ENCODE measurements at places on chromosomes 13 and 19. TPM values are rescaled to one million over a fixed set of nuclear protein-coding genes. Genes with fewer than 3 reads are reported as not detected.
A peak's percentile ranks its signal among the peaks of the same experiment; 100 is the strongest.

Gene PNMA8B
- 1.7 TPM for total RNA-seq

DNA sequence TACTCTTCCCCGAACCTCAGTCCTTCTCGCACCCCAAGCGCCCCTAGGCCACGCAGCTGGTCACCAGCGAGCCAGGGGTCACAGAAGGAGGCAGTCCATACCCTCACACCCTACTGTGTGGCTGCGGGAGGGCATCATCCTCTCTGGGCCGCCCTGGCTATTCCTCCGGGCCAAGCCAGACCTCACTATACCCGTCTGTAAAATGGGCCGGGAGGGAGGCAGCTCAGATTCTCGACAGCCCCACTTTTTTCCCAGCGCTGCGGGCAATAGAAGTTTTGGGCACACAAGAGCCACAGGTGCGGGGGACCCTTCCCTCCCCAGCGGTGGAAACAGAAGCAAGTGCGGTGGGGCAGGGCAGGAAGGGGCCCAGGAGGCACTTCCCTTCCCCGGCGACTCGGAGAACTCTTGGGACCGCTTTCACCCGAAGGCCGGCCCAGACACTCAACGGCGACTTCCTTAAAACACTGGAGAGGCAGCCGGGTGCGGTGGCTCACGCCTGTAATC is 5.6 kb upstream of the ARRDC2 start:
- no peak for DNase-seq

- peak; percentile 62 for DNase-seq
Measured at GRCh38 chr19:4622695-4623421, 16.5 kb upstream of the TNFAIP8L1 start.

Gene NMRK2
- total RNA-seq, result 57.3 TPM

GRCh38 chr19:29084266-29084665 is 128.7 kb downstream of the UQCRFS1 start:
- DNase-seq, result peak; percentile 66

Data from GM23338 (cell line).